ENCODE measurements at places on chromosomes 13 and 19.

GRCh38 chr19:31356587-31357314 is 7.5 kb upstream of the TSHZ3 start:
- DNase-seq = no peak

GRCh38 chr13:114203536-114203935 is 24.5 kb downstream of the CFAP97D2 start:
- DNase-seq = no peak

- DNase-seq = no peak
These were observed 307 bp downstream of the JOSD2 start for GRCh38 chr19:50510700-50511068.

DNA sequence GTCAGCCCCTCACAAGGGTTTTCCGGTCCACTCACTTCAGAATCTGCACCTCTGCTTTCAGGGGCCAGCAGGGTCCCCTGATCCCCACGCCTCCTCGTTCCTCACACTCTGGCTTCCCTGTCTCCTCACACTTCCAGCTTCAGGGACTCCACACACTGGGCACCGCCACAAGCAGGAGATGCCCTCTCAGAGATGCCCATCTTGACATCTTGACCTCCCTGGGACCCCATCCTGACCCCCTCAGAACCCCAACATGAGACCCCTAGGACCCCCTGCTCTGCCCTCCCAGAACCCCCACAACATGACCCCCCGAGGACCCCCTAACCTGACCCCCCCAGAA is 2.7 kb downstream of the MAP2K2 start:
- DNase-seq = no peak

GRCh38 chr19:7869453-7869909 is 4.7 kb downstream of the PRR36 start:
- DNase-seq = peak; percentile 57

DNA sequence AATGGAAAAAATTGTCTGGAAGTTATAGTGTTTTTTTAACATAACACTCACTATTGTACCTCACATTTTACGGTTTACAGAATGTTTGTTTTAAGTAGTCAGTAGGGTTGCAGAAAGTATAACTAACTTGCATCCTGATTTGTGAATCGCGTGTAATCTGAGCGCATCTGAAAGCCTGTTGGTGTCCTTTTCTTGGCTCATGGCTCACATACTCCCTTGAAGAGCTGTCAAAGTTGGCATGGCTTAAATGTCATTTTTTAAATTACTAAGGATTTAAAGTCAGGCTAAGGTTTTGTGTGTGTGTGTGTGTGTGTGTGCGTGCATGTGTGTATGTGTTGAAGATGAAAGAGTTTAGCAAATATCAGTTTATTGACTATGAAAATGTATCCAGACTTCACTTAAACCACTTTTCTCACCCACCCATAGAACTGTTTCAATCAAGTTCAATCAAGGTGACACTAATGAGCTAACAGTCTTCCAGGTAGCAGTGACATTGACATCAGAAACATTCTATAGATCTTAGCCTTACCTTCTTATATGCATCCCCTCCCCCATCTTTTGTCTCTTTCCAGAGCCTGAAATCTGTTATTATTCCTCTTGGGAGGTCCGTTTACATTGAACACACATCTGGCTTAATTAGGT is 480.4 kb upstream of the SGCG start:
- no peak for DNase-seq

DNA sequence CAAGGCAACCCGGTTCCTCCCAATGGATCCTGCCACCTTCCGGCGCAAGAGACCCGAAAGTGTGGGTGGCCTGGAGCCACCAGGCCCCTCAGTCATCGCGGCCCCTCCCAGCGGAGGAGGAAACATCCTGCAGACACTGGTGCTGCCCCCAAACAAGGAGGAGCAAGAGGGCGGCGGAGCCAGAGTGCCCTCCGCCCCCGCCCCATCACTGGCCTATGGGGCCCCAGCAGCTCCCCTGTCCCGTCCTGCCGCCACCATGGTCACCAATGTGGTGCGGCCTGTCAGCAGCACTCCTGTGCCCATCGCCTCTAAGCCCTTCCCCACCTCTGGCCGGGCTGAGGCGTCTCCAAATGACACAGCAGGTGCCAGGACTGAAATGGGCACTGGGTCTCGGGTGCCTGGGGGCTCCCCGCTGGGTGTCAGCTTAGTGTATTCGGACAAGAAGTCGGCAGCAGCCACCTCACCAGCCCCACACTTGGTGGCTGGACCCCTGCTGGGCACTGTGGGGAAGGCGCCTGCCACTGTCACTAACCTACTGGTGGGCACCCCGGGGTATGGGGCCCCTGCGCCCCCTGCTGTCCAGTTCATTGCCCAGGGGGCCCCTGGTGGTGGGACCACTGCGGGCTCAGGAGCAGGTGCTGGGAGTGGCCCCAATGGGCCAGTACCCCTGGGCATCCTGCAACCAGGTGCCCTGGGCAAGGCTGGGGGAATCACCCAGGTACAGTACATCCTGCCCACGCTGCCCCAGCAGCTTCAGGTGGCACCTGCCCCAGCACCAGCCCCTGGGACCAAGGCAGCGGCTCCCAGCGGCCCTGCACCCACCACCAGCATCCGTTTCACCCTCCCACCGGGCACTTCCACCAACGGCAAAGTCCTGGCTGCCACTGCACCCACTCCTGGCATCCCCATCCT is 11.2 kb upstream of the PRR19 start:
- peak; percentile 58 for DNase-seq

DNA sequence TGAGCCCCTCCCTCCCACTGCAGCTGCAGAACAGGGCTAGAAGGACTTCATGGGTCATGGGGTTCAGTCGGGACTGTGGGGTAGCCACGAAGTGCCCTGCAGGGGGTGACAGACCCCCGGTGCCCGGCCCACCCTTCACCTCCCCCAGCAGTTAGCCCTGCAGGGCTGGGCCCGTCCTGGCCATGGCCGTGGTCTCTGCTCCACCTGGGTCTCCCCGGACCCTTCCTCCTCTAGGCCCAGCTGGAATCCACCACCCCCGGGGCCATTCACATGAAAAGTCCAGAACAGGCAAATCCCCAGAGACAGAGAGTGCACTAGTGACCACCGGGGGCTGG is 17.3 kb downstream of the MKNK2 start:
- no peak for DNase-seq

DNA sequence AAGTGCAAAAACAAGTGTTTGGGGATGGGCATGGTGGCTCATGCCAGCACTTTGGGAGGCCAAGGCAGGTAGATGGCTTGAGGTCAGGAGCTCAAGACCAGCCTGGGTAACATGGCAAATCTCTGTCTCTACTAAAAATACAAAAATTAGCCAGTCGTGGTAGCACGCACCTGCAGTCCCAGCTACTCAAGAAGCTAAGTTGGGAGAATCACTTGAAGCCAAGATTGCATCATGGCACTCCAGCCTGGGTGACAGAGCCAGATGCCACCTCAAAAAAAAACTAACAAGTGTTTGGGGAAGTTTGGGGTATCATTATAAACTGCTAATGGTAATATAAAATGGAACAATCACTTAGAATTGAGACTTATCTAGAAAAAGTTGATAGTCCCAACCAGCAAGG is 24.6 kb downstream of the XPO4 start:
- DNase-seq = no peak

GRCh38 chr13:112453874-112454647 is 77.9 kb downstream of the SPACA7 start:
- DNase-seq = no peak

- DNase-seq = no peak
These were observed 5.8 kb downstream of the DAZAP1 start for GRCh38 chr19:1412995-1413800.

DNA sequence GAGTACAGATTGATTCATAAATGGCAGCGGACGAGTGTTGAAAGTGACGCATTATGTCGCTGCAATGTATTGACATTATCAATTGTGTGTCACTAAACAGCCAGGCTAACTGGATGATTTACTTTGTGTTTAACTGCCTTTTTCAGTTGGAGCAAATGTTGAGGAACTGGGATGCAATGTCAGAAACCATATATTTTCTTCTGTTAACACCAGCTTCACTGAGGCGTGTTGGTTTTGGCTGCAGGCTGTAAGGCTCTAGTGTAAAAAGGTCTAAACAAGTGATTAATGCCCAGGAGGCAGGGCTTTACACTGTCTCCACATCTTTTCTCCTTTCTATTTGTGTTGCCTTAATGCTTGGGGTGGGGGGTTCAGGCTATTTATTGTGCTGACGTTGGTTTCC is 80.1 kb downstream of the GGACT start:
- DNase-seq = no peak

DNA sequence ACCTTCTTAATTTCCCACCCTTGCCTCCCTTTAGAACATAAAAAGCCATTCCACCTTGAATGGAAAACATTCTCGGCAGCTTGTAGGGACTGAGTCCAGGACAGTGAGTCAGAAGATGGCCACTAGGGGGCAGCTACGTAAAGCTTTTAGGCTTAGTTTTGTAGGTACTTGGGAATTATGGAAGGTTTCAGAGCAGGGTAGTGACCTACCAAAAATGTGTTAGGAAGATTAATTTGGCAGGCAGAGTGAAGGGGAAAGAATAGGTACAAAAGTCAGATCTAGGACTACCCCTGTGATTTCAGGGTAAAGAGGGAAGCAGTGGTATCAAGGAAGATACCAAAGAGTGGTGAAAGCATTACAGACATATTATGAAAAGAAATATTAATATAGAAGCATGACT is 198.4 kb downstream of the NDFIP2 start:
- peak; percentile 36 for DNase-seq

DNA sequence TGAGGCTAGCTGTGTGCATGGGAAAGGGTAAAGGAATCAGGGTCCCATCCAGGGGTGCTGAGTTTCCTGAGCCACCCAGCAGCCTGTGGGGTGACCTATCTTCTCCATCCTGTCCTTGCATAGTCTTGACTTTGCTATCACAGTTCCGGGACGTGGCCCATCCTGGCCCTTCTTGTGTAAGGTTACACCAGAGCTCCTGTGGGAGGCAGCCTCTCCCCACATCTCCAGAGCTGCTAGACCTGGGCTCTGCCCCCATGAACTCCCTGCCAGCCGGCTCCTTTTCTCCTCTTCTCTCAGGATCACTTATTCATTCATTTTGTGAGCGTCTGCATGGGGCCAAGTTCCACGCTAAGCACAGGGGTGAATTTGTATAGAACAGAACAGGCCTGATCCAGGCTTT is 238.9 kb downstream of the TSHZ3 start:
- DNase-seq = no peak

Data from hematopoietic multipotent progenitor cell treated with erythropoietin and hydrocortisone succinate and interleukin-3 and kit ligand, for 15 days (in vitro differentiated cells).